ENCODE measurements at places on chromosomes 1 and 21. TPM values are rescaled to one million over a fixed set of nuclear protein-coding genes. Genes with fewer than 3 reads are reported as not detected.
A peak's percentile ranks its signal among the peaks of the same experiment; 100 is the strongest.

Gene SPRR5
- not detected for total RNA-seq

Gene INSRR
- total RNA-seq, result not detected

Gene RXFP4
- total RNA-seq, result 2.1 TPM

Gene C1QC
- total RNA-seq, result 106 TPM

Gene RIPPLY3
- total RNA-seq, result not detected

Gene HSD3B2
- total RNA-seq, result 3.0 TPM

Gene SH2D1B
- 1.4 TPM for total RNA-seq

Gene RGSL1
- total RNA-seq, result not detected

Gene C1orf226
- total RNA-seq, result 20.3 TPM

Gene NPPA
- total RNA-seq, result not detected

DNA sequence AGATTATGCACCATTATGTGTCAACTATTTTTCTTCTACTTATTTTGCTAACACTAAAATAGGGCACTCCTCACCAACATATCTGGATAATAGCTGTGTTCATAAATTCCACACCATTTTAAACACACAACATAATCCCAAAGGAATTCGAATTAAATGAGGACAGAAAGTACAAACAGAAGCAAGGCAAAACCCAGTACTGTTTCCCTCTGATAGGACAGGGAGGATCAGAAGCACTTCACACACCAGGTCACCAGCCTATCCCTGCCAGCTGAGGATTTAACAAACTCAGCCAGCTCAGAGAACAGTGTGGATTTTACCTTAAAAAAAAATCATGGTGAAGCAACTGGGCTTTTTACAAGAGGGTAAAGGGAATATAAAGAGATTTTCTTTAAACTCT, 20.0 kb downstream of the CRYZ start:
- no peak for DNase-seq
- H3K36me3 ChIP-seq, result peaks cover 14% of the 10 kb centered on the region
- H3K27ac ChIP-seq, result no peak overlapping the region
- no peaks in the 10 kb centered on the region for H3K27me3 ChIP-seq
- H3K4me3 ChIP-seq, result no peak overlapping the region
- H3K4me1 ChIP-seq, result peaks cover 7% of the 10 kb centered on the region

DNA sequence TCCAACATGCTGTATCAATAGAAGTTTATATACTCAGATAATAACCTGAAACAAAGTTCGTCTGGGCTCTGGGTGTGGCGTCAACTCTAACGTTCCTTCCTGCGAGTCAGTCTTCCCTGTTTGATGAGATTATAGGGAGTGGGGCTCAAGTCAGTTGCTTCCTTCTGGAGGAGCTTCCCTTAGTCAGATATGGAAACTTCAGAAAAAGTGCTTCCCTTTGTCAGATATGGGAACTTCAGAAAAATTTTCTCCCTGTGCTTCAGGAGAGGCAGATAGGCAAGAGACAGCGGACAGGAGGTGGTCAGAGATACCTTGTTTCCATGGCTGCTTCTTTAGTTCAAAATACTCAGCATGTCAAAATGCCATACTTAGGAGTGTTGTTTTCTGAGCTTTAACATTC, 51.1 kb upstream of the PRDX6 start:
- H3K36me3 ChIP-seq, result no peaks in the 10 kb centered on the region
- H3K4me3 ChIP-seq, result no peak overlapping the region
- peak; percentile 70 for DNase-seq

GRCh38 chr1:226642421-226642820, 93.9 kb downstream of the STUM start:
- no peak for DNase-seq
- no peaks in the 10 kb centered on the region for H3K27me3 ChIP-seq
- H3K4me3 ChIP-seq, result no peak overlapping the region
- H3K4me1 ChIP-seq, result peaks cover 45% of the 10 kb centered on the region
- peaks cover 5% of the 10 kb centered on the region for H3K36me3 ChIP-seq

- no peak overlapping the region for H3K27ac ChIP-seq
- H3K4me3 ChIP-seq, result no peak overlapping the region
- H3K4me1 ChIP-seq, result no peaks in the 10 kb centered on the region
- H3K36me3 ChIP-seq, result no peaks in the 10 kb centered on the region
- no peak for DNase-seq
Observed at GRCh38 chr1:118335331-118335732, 150.3 kb upstream of the SPAG17 start.

- no peaks in the 10 kb centered on the region for H3K36me3 ChIP-seq
- no peaks in the 10 kb centered on the region for H3K4me1 ChIP-seq
- no peak for DNase-seq
- H3K4me3 ChIP-seq, result peak overlapping the region; percentile 81
- peaks cover 4% of the 10 kb centered on the region for H3K27me3 ChIP-seq
Observed at GRCh38 chr1:23485002-23485332, 988 bp upstream of the ASAP3 start.

GRCh38 chr1:226029093-226029496, 30.0 kb upstream of the SDE2 start:
- no peaks in the 10 kb centered on the region for H3K36me3 ChIP-seq
- DNase-seq, result peak; percentile 78
- no peaks in the 10 kb centered on the region for H3K27me3 ChIP-seq
- peak overlapping the region; percentile 77 for H3K27ac ChIP-seq
- no peak overlapping the region for H3K4me3 ChIP-seq
- peaks cover 39% of the 10 kb centered on the region for H3K4me1 ChIP-seq

DNA sequence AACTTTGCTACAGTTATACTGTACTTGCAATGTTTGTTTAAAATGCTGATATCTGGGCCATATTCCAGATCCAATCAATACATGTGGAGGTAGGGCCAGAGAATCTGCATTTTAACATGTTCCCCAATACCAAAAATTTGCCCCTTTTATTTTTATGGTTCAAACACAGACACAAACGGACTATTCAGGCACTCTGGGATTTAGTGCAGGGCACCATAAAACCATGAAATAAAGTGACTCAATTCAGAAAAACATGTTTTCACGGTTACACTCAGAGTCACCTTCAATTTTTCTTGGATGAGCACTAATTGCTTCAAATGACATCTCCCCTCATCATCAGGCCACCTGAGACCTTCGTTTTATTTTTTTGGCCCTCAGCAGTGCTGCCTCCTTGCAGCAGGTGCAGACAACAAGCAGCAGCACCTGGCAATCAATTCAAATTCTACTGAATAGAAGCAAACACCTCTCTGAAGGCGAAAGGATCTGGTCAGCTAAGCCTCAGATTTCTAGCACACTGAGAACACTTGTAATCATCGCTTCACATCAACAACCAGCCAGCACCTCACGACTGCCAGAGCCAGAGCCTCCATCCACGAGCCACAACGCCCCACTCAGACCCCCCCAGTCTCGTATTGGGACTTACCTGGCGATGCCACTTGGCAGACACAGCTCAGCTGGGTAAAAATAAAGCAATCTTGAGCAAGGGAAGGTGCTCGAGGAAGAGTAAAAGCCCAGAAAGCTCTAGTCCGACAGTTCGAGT, 1.1 kb downstream of the ERO1B start:
- peaks cover 4% of the 10 kb centered on the region for H3K4me1 ChIP-seq
- H3K27me3 ChIP-seq, result no peaks in the 10 kb centered on the region
- peak overlapping the region; percentile 70 for H3K4me3 ChIP-seq
- peak overlapping the region; percentile 86 for H3K27ac ChIP-seq

GRCh38 chr1:47328992-47329391, 4.6 kb upstream of the CMPK1 start:
- no peak overlapping the region for H3K4me3 ChIP-seq
- no peaks in the 10 kb centered on the region for H3K36me3 ChIP-seq
- no peak overlapping the region for H3K27ac ChIP-seq
- no peaks in the 10 kb centered on the region for H3K27me3 ChIP-seq

- peaks cover 16% of the 10 kb centered on the region for H3K4me1 ChIP-seq
- H3K36me3 ChIP-seq, result no peaks in the 10 kb centered on the region
- DNase-seq, result no peak
- no peak overlapping the region for H3K27ac ChIP-seq
- no peaks in the 10 kb centered on the region for H3K27me3 ChIP-seq
Observed at GRCh38 chr1:23021834-23022233, 2.6 kb downstream of the KDM1A start.

- H3K4me1 ChIP-seq, result no peaks in the 10 kb centered on the region
- H3K4me3 ChIP-seq, result no peak overlapping the region
- DNase-seq, result no peak
- no peaks in the 10 kb centered on the region for H3K27me3 ChIP-seq
- H3K36me3 ChIP-seq, result no peaks in the 10 kb centered on the region
Observed at GRCh38 chr21:29501451-29501850, 202.7 kb downstream of the BACH1 start.

DNA sequence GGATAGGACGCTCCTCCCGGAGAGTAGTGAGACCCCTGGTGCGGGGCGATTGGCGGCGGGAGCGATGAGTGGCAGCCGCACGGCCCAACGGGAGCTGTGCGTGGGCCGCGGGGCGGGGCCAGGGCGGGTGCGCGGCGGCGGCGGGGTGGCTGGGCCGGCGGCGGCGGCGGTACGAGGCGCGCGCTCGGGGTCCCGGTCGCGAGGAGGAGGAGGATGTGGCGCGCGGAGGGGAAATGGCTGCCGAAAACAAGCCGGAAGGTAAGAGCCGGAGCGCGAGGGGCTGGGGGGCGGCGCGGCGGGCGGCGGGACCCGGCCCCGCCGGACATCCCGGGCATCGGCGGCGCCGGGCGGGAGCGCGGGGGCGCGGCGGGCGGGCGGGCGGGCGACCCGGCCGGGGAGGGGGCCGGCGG, at the start of gene CAMTA1:
Gene CAMTA1, plus strand, starts transcription at position 137 of the 410 bp plus-strand sequence. Its CDS starts 77 bp downstream, at position 214.
- H3K4me1 ChIP-seq, result peaks cover 22% of the 10 kb centered on the region
- no peaks in the 10 kb centered on the region for H3K27me3 ChIP-seq

GRCh38 chr1:165828669-165829329, 1.4 kb downstream of the UCK2 start:
- H3K4me1 ChIP-seq, result peaks cover 6% of the 10 kb centered on the region
- peak overlapping the region; percentile 64 for H3K4me3 ChIP-seq
- no peaks in the 10 kb centered on the region for H3K27me3 ChIP-seq
- peak overlapping the region; percentile 97 for H3K27ac ChIP-seq
- no peaks in the 10 kb centered on the region for H3K36me3 ChIP-seq

GRCh38 chr1:236560213-236560771, 36.5 kb downstream of the LGALS8 start:
- H3K4me1 ChIP-seq, result no peaks in the 10 kb centered on the region
- H3K4me3 ChIP-seq, result no peak overlapping the region
- no peaks in the 10 kb centered on the region for H3K27me3 ChIP-seq
- H3K27ac ChIP-seq, result no peak overlapping the region
- DNase-seq, result no peak

DNA sequence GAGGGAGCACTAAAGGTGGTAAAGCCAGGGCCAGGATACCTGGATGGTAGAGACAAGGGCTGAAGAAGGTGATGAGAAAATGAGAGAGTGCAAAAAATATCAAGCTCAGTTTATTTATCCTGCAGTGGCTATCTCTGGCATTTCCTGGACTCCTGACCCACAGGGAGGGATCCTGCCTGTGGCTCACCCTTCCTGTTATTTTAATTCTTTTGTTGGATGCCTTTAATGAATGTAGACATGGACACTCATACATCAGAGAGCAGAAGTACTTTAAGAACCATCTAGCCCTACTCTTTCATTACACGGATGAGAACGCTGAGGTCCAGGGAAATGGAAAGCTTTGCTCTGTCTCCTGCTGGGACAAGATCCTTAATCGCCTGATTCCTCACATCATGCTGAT, 20.6 kb downstream of the JUN start:
- no peaks in the 10 kb centered on the region for H3K36me3 ChIP-seq
- DNase-seq, result no peak
- H3K4me1 ChIP-seq, result no peaks in the 10 kb centered on the region
- no peak overlapping the region for H3K4me3 ChIP-seq
- no peaks in the 10 kb centered on the region for H3K27me3 ChIP-seq

GRCh38 chr1:114595602-114596001, 14.2 kb upstream of the BCAS2 start:
- no peak for DNase-seq
- H3K27me3 ChIP-seq, result no peaks in the 10 kb centered on the region
- no peaks in the 10 kb centered on the region for H3K36me3 ChIP-seq
- no peak overlapping the region for H3K4me3 ChIP-seq
- no peak overlapping the region for H3K27ac ChIP-seq
- no peaks in the 10 kb centered on the region for H3K4me1 ChIP-seq

- no peak overlapping the region for H3K27ac ChIP-seq
- no peak overlapping the region for H3K4me3 ChIP-seq
- DNase-seq, result no peak
- H3K4me1 ChIP-seq, result no peaks in the 10 kb centered on the region
- no peaks in the 10 kb centered on the region for H3K27me3 ChIP-seq
Observed at GRCh38 chr21:33279330-33279820, 13.2 kb downstream of the IL10RB start.

- DNase-seq, result no peak
- H3K27me3 ChIP-seq, result peaks cover 38% of the 10 kb centered on the region
- no peaks in the 10 kb centered on the region for H3K36me3 ChIP-seq
Observed at GRCh38 chr1:3451994-3452865, 2.2 kb upstream of the ARHGEF16 start.

GRCh38 chr1:62391369-62391971, 45.4 kb upstream of the USP1 start:
- H3K4me3 ChIP-seq, result no peak overlapping the region
- H3K4me1 ChIP-seq, result no peaks in the 10 kb centered on the region
- H3K27me3 ChIP-seq, result no peaks in the 10 kb centered on the region
- no peak overlapping the region for H3K27ac ChIP-seq
- DNase-seq, result peak; percentile 18

DNA sequence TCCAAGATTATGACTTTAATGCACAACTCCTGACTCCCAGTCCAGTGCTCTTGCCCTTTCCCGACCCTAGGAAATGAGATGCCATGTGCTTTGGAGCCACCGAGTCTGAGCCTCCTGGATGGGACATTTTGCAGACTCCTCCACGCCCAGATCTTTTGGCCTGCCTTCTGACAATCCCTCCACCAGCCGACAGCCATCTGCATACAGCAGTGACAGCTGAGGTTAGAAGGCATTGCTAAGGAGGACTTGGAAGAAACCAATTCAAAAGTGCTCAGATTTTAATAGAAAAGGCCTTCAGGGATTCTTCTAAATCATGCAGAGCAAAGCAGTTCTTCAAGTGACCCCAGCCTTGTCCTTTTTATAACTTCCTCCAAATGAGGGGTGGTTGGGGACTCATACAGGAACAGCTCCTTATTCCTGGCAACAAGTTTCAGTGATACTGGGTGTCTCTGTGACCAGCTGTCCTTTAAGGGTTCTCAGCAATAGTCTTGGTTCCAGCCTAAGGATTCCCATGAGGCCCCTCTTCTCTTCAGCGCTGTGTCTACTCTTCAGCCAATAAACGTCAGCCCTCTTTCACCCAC, 369.3 kb downstream of the PBX1 start:
- H3K27me3 ChIP-seq, result no peaks in the 10 kb centered on the region
- no peaks in the 10 kb centered on the region for H3K36me3 ChIP-seq
- H3K27ac ChIP-seq, result peak overlapping the region; percentile 48

GRCh38 chr1:94099303-94099702, 21.6 kb downstream of the ABCA4 start:
- no peaks in the 10 kb centered on the region for H3K27me3 ChIP-seq
- H3K4me3 ChIP-seq, result no peak overlapping the region
- H3K27ac ChIP-seq, result no peak overlapping the region
- no peak for DNase-seq
- peaks cover 19% of the 10 kb centered on the region for H3K4me1 ChIP-seq

- H3K4me1 ChIP-seq, result no peaks in the 10 kb centered on the region
- H3K36me3 ChIP-seq, result no peaks in the 10 kb centered on the region
- no peak overlapping the region for H3K4me3 ChIP-seq
- no peaks in the 10 kb centered on the region for H3K27me3 ChIP-seq
Observed at GRCh38 chr1:69982992-69983391, 222.4 kb downstream of the LRRC40 start.
